ENCODE measurements at places on chromosomes 5 and 9.

GRCh38 chr5:179051784-179052183 is 8.4 kb upstream of the ZNF354C start:
- DNase-seq, result no peak

GRCh38 chr9:24036459-24036858 is 210.4 kb upstream of the ELAVL2 start:
- DNase-seq, result no peak

DNA sequence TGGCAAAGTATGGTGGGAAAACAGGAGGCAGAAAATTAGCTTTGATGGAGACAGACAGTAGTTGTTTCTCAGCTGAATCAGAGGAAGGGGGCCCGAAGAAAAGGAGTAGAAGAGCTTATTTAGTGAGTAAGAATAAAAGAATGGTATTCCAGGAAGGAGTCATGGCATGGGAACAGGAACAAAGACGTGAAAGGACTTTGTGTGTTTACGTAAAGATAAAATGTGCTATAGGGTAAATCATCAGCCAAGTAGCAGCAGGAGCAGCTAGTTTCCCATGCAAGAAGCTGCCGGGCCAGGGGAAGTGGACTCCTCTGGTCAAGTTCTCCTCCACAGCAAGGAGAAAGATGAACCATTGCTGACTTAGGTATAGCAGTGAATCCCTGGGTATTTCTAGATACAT is 454.5 kb downstream of the HINT1 start:
- no peak for DNase-seq

DNA sequence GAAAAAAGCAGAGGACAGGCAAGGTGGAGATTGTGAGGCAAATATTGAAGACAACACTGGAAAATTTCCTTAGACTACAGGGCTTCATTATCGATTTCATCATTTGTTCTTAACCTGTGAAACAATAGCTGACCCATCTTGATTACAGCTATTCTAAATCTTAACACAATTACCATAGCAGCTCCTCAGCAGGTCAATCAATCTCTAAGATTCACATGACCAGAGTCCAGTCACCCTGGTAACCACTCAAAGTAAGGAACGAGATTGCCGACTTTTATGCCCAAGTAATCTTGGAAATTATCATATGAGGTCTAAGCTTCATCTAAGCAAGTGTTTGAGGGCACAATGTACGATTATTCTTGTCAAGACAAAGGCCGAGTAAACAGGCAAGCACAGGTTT is 93.8 kb downstream of the TTC39B start:
- DNase-seq, result no peak

DNA sequence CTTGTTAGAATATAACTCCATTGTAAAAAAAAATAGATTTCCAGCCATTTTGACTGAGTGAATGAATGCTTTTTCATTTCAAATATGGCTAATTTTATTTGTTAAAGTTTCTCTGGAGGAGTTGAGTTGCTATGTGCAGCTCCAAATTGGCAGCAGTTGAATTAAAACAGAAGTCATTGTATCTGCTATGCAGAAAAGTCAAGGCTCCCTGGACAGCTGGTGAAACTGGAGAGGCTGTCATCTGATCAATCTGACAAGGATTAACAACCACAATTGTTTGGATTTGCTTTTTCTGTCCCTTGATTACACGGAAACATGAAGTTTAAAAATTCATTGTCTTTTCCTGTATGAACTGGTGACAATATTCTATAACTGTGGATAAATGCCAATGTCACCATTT is 713.9 kb downstream of the EFNA5 start:
- no peak for DNase-seq

- DNase-seq, result no peak
Observed at GRCh38 chr5:79746642-79747569, 57.3 kb downstream of the CMYA5 start.

- DNase-seq, result no peak
Observed at GRCh38 chr5:115419846-115420585, 123.6 kb upstream of the CCDC112 start.

DNA sequence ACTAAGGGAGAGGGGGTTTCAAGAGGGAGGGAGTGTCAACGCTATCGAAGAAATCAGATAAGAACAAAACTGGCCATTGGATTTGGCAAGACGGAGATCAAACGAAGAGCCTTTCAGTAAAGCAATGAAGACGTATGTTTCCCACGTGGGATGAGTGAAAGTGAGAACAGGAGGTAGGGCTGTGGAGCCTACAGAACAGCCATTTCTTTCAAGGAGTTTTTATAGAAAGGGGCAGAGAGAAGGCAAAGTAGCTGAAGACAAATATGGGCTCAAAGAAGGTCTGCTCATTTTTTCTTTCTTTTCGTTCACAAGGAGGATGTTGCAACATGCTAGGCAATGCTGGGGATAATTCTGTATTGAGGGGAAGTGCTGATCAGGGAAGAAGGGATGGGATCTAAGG is 98.3 kb downstream of the SUSD1 start:
- DNase-seq, result no peak

DNA sequence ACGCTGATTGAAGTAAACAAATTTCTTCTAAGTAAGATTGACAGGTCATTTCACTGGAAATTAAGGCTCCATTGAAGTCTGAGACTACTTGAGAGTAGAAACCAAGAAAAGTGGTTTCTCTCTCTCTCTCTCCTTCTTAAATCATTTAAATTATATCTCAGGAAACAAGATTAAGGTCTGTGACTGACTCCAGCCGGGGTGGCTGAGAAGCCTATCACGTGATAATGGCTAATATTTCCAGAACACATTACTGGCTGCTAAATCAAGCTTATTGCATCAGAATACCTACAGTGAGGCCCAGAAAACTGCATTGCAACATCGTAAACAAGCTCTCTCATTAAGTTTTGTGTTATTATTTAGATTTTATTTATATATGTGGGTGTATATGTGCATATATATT is 88.4 kb downstream of the PTCD2 start:
- no peak for DNase-seq

- no peak for DNase-seq
Observed at GRCh38 chr5:37604290-37604689, 225.2 kb downstream of the WDR70 start.

DNA sequence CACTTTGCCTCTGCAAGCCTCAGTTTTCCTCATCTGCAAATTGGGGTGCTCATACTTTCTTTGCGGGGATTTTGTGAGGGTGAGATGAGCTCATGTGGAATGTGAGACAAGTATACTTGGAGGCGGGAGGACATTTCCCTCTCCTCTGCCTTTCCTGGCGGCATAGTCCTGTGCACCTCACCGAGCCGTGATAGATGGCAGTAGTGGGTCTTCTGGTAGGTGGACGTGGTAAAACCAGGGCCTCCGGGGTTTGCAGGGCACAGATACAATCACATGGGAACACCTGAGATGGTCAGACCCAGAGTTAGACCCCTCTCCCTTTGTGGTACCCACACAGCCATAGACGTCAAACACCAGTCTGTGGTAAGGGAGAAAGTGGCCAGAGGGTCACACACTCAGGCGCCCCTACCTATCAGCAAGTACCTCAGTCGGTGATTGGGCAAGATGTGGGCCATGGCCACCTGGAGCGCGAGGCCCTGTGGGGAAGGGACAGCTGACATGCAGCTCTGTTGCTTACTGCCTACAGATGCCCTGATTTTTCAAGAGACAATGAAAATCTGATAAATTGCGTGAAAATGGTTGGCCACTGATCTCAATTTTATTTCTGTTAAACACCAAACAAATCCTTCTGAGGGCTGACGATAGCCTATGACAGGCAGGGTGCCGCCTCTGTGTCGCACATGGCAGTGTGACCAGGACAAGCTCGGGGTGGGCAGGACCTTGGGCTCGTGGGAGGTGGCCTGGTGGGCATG is 9.9 kb downstream of the ERGIC1 start:
- DNase-seq, result no peak

GRCh38 chr5:108917596-108917995 is 169.9 kb downstream of the FER start:
- no peak for DNase-seq

DNA sequence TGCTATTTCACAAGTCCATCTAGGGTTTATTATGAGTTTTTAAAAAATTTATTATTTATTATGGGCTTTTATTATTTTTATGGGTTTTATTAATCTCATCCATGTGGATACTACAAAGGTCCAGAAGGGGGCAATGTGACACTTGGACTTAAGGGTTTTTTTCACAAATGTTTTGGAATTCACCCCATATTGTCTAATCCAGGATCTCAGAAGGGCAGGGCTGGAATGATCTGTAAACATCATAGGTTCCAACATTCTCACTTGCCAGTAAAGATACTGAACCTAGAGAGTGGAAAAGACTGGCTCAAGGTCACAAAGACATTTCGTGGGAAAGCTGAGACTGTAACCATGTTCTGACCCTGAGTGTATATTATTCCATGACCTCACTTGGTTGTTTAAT is 35.6 kb downstream of the NIM1K start:
- no peak for DNase-seq

DNA sequence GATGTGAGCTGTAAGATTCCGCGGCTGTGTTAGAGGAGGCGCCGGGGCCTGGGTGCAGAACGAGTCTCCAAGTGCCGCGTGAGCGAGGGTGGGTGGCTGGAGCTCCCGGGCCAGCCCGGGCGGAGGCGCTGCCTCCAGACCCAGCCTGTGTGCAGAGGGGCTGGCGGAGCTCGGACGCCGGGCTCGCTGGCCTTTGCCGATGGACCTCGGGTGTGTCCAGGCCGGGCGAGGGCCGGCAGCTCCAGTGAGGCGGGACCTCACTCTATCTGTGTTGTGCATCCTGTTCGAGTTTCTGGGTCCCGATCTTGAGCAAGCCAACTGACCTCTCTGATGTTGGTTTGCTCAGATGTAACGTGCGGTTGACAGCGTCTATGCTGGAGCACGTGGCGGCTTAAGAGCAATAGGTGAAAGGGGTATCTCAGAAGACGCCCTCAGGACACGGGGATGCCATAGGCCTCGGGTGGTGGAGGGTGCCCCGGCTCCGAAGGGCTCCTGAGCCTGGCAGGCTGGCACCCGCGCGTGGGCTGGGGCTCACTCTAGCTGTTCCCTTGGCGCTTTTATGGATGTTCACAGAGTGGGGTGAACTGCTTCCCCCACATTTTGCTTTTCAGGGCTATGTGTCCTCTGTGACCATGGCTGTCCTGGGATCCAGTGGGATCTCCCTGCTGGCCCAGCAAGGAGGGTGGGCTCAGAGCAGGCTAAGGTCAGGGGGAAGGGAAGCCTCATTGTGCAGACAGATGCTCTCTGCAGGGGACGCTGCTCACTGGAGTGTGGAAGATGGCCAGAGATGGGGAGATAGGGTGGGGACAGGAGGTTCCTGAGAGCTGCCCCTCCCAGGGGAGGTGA is 69.8 kb downstream of the MRPL36 start:
- no peak for DNase-seq

GRCh38 chr9:93265972-93266371 is 82.0 kb downstream of the WNK2 start:
- DNase-seq, result no peak

DNA sequence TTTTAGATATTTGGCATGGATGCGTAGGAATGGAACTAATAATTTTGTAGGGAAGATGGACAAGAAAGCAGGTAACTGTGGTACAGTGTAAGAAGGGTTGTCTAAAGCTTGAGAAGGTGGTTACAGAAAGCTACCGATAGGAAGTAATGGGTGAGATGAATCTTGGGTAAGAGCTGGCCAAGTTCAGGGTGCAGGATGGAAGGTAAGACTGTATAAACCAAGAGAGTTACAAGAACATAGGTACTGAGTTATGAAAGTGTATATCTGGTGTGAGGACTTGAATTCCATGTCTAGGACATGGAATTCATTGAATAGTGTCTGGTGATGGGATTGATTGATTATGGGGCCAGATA is 1.4 kb downstream of the MCCC2 start:
- no peak for DNase-seq

DNA sequence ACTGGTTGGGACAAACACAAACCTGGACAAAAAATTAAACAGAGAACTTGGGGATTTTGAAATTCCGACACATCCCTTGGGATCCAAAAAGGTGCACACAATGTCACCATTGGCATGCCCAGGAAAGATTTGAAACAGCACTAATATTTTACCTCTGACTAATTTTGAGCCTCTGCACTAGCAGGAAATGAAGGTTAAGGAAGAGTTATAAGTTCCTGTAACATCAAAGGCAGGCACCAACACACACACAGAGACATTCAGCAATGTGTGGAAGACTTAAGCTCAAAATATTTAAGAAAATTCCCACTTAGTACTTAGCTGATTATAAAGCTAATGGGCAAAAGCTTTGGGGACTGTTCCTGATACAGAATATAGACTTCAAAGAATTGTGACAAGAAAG is 247.0 kb downstream of the CDH9 start:
- DNase-seq, result no peak

DNA sequence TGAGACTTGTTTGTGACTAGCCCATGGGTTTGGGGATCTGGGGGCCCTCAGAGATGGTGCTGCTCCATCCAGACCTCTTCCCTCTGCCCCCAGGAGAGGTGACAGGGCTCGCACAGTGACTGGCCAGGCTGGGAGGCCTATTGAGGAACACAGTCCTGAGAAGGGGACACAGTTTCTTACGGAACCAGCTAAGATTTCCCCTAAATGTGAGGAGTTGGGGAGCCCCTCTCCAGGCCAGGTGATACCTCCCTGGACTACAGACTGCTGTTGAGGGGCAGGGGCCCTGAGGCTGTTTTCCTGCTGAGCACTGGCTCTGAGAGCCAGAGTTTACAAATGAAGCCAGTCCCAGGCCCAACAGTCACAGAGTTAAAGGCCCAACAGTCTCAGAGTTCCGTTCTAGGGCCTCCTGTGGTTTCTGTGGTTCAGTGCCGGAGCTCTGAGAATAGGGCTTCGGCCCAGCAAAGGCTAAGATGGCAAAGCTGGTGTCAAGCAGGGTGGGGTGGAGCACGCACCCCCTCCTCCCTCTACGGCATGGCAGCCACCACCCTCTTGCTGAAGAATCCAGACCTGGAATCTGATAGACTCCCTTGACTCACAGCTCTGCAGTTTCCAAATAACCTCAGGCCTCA is 1.1 kb upstream of the SEMA4D start:
- peak; percentile 82 for DNase-seq

- DNase-seq, result no peak
Observed at GRCh38 chr9:2234371-2234893, 219.3 kb downstream of the SMARCA2 start.

- no peak for DNase-seq
Observed at GRCh38 chr9:6944896-6945295, 187.1 kb downstream of the KDM4C start.

DNA sequence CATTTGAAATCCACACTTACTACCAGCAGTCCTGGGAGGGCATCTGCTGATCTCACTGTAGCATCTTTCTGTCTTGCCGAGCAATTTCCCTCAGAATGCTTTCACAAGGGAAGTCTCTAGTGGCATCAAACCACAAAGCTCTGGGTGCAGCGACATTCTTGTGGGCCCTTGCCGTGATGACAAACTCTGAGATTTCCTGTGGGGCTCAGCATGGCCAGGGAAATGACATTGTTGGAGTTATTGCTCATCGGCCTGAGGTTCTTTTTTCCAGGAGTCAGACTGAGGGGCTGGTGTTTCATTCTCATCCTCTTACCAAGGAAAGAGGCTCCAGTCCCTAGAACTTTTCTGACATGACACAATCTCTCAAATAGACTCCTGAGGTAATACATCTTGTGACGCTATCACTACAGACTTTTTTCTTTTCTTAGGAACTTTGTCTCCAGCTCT is 51.4 kb downstream of the PFDN1 start:
- DNase-seq, result peak; percentile 94

Measured in activated CD4-positive, alpha-beta T cell treated with anti-CD3 and anti-CD28 coated beads, Interleukin-2, Interleukin-6, amounts not matched to agents 100 ng/mL and 50 ng/mL, durations not matched to agents 16 hours and 8 hours (primary cell).